ENCODE measurements at places on chromosomes 12 and 14.
A peak's percentile ranks its signal among the peaks of the same experiment; 100 is the strongest.

DNA sequence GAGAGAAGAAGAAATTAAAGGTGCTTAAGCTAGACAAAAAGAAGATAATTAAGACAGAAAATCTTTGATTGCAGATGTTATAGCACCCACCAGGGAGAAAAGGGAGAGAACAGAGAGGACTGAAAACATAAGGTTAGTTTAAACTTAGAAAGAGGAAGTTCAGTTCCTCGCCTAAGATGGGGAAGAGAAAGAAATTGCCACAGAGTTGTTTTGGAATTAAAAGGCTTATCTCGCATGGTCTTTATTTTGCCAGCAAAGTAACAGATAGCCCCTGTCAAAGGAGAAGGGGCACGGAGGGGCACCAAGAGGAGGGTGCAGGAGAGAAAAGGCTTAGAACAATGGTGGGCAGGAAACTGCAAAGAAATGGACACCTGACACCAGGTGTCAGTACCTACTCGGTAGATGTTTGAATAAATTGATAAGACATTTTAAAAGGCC is 17.8 kb upstream of the OXA1L start:
- peak; percentile 71 for DNase-seq

DNA sequence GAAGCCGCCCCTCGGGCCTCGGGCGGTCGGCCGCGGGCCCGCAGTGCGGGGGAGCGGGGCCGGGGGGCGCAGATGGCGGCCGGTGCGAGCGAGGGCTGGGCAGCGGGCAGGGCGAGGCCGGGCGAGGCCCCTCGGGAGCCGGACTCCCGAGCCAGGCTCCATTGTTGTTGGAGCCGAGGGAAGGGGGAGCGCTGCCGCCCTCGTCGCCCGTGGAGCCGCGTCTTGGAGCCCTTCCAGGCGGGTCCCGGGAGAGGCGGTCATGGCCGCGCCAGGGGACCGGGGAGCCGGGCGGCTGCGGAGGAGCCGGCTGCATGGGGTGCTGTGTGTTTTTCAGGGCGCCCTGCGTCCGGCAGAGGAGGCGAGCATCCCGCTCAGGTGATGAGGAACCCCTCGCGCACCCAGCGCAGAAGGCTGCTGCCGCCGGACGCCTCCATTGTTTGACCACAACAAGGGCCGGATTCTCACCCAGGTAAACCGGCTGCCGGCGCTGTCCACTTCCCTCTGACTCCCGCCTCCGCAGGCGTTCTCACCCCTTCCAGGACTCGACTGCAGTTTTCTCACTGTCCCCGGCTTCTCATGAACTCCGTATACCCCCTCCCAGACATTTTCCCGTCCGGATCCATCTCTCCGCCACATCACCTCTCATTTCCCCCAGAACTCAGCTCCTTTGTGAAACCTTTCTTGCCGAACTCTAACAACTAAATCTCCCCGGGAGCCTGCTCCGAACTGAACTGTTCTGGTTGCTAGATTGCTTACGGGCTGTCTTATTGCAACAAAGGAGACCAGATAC is 732 bp downstream of the ZNF664 start:
- peak; percentile 53 for DNase-seq

GRCh38 chr14:92040431-92041051 is 682 bp upstream of the TRIP11 start:
- DNase-seq: peak; percentile 95

DNA sequence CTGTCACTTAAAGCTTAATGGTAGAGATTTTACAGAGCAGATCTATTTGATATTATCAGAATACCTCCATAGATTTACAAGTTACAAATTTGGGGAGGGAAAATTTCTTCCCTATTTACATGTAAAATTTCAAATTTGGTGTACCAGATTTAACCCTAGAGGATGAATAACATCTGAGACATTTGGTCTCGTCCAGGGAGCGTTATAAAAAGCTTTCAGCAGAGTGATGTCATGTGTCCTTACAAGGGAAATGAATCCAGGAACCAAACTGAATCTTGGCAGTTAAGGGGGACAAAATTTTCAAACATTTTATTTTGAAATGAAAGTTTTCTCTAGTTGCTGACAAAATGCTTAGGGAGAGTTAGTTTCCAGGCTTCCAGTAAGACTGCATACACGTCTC is 4.5 kb upstream of the CDK17 start:
- no peak for DNase-seq

DNA sequence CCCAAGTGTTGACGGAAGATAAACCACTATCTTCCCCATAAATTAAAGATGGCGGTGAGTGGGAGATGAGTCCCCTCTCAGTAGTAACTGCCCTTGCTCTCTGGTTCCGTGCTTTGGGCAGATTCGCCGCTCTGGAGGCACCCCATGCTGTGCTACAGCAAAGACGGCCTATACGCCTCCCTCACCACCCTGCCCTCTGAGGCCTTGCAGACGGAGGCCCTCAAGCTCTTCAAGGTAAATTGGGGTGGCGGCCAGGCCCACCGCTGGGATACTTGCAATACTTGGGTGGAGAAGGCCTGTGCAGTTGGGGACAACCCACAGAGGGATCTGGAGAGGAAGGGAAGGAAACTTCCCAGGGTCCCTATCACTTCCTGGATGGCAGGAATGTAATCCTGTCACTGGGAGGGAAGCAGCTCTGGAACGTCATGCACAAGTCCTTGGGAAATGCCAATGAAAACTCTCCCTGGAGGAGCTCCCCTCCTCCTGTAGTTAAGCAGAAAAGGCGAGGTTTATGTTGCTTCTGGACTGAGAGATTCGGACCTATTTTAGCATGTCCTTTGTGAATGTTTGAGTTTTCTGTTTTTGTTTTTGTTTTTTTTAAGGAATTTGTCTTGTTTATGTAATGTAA is 22.8 kb downstream of the PIGH start:
- no peak for DNase-seq

GRCh38 chr14:62187265-62187664 is 425.0 kb downstream of the SNAPC1 start:
- DNase-seq: no peak

DNA sequence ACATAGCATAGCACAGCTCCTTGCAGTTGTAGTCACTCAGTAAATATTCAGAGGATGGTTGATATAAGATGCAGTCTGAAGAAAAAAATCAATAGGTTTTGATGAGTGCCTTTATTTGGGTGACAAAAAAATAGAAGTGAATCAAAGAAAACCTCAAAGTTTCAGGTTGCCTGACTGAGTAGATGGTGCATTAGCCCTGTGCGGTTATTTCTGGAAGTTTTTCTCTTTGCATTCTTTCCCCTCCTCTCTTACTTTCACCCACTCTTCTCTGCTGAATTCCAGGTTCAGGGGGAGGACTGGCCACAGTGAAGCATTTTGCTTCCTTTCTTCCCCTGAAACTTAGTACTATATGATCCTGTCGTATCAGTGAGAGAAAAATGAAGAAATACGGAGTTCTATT is 28.6 kb downstream of the TRHDE start:
- DNase-seq: no peak

DNA sequence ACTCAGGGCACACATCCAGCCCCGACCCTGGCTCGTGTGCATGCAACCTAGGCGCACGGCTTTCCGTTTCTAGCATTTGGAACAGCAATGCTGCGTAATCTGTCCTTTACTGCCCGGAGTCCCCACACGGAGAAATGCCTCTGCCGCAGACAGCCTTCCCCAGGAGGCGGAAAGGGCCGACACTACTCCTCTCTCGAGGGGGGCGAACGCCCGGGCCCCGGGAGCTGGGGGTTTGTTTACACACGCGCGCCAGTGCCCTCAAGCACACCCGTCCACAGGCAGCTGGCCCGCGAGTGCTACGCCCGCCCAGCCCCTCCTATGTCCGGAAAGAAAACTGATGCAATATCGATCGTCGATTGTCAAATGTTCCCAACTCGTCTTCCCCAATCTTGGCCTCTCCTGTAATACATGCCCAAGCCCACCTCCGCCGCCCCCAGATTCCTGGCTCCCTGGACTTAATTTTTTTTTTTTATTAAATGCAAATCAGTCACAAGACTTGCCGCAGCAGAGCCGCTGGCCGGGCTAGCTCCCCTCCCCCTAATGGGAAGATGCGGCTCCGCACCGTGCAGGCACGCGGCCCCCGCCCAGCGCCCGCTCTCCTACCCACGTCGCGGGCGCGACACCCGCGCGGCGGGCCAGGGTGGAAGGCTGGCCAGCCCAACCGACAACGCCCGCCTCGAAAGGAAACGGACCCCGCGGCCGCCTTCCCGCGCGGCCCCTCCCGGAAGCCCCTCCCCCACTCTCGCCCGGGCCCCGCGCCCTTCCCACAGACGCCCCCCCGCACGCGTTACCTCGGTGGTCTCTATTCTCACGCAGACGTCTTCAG is 642 bp downstream of the SLC38A2 start:
- DNase-seq: peak; percentile 76

DNA sequence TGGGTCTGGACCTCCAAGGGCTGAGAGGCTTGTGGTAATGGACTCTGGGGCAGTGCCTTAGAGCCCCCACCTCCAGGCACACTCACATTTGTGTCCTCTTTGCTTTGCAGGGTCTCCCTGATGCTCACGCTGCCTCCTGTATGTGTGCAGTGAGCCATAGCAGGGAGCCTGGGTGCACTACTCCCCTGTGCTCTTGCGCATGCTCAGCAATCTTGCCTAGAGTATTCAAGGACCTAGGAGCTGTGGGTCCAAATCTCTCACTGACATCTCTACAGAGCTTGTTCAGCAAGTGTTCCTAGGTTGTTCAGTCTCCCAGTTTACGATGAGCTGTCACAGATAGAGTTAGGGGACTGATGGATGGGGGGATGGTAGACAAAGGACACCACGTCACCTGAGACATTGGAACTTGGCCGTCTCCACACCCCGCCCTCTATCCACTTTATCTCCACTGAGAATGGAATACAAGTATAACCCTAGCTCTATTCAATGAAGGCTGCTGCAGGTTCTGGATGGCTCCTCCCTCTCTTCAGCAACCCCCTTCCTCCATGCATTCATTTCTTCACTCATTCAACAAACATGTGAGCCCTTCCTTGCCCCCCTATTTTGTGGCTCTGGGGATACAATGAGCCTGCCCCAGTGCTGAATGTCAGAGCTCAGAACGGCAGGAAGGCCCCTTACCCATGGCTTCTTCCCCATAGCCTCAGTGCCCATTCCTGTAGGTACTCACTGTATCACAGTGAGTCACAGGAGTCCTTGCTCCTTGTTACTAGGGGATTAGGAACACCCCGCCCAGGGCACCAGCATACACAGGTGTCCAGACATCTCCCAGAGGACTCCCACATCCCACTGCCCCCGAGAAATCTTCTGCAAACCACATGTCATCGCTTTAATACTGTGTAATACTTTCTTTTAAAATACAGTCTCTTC is 31.2 kb downstream of the FIGNL2 start:
- DNase-seq: no peak
